ENCODE measurements at places on chromosomes 5 and 9. TPM values are rescaled to one million over a fixed set of nuclear protein-coding genes. Genes with fewer than 3 reads are reported as not detected.
A peak's percentile ranks its signal among the peaks of the same experiment; 100 is the strongest.

Gene GPR150
- total RNA-seq = not detected

- DNase-seq = peak; percentile 53
These were observed 16.7 kb upstream of the HSD17B4 start for GRCh38 chr5:119435436-119436132.

GRCh38 chr5:172079876-172080275 lies 73.4 kb upstream of the FBXW11 start:
- DNase-seq = no peak

Gene ADAMTS12
- total RNA-seq = 49.4 TPM

- DNase-seq = no peak
These were observed 243.8 kb upstream of the ADAMTS16 start for GRCh38 chr5:4896328-4896727.

GRCh38 chr5:53438486-53439472 lies 41.6 kb upstream of the FST start:
- peak; percentile 43 for DNase-seq

Gene PCDHB13
- total RNA-seq = 1.7 TPM

GRCh38 chr5:171447226-171447625 lies 27.8 kb downstream of the FGF18 start:
- DNase-seq = no peak

Gene TMOD1
- total RNA-seq = 3.4 TPM

- no peak for DNase-seq
These were observed 8.3 kb upstream of the NKD2 start for GRCh38 chr5:1000329-1000728.

Gene CER1
- 3.9 TPM for total RNA-seq

- no peak for DNase-seq
These were observed 26.2 kb downstream of the LHX2 start for GRCh38 chr9:124037790-124038189.

Gene SV2C
- total RNA-seq = 1.2 TPM

GRCh38 chr5:44711901-44712300 lies 96.8 kb upstream of the MRPS30 start:
- peak; percentile 28 for DNase-seq

Gene TMEM215
- total RNA-seq = 3.1 TPM

Gene STK32A
- 42.1 TPM for total RNA-seq

- peak; percentile 65 for DNase-seq
These were observed 7.3 kb upstream of the RHOBTB3 start for GRCh38 chr5:95723632-95724369.

Gene PCDHGB7
- total RNA-seq = 13.2 TPM

DNA sequence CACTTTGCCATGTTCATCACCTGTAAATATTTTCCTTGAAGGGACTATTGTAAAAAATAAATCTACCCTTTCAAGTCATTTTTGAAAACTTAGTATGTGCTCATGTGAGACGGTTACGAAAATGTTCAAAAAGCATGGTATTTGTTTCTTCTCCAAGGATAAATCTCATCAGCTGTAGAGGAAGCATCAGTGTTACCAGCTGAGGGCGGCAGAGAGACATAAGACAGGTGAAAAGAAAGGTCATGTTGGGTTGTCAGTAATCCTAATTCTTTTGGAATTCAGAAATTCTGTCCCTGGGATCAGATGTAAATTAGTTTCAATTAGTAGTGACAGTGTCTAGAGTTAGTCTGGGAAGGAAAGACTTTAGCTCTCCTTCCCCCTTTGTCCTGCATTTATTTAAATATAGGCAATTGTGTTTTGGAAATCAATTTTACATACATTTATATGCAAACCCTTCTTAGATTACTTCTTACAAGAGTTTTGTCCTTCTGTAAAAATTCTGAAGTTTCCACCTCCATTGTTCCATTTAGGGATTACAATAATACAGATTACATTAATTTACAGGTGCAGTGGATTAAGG lies 791.9 kb upstream of the CDH6 start:
- peak; percentile 18 for DNase-seq

DNA sequence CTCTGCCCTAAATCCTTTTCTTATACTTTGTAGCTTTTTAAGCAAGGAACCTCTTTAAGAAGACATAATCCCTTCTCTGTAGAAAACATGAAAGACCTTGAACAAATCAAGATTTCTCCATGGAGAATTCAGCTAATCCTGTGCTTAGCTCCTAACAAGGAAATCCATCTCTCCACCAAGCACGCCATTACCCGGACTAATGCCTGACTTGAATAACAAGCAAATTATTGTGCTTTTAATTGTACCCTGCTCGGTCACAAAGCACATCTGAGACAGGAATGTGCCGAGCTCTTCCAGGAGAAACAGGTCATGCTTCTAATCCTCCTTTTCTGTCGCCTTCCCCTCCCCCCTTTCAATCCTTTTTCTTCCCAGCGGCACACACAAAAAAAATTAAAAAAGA lies 141.3 kb downstream of the PSAT1 start:
- DNase-seq = no peak

- DNase-seq = peak; percentile 62
These were observed 34.0 kb downstream of the BOD1 start for GRCh38 chr5:173582216-173583111.

GRCh38 chr5:180140079-180140554 lies 68.6 kb upstream of the RNF130 start:
- DNase-seq = no peak

Gene TLE1
- total RNA-seq = 44.8 TPM

Gene FCN2
- total RNA-seq = not detected

Gene RBM18
- total RNA-seq = 28.6 TPM

Gene C9orf57
- total RNA-seq = not detected

DNA sequence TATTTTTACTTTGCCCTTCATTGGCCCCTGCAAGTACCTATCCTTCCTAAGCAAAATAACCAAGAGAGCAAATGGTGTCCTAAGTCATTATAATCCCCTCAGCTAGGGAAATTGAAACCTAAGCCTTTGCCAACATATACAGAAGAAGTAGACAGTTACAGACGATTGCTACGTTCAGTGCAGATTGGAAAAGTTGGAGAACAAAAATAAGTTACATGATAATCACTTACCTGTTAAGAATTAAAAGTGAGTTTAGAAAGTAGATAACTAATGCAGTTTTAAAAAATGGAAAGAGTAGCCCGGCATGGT lies 244.8 kb downstream of the MPDZ start:
- DNase-seq = no peak

DNA sequence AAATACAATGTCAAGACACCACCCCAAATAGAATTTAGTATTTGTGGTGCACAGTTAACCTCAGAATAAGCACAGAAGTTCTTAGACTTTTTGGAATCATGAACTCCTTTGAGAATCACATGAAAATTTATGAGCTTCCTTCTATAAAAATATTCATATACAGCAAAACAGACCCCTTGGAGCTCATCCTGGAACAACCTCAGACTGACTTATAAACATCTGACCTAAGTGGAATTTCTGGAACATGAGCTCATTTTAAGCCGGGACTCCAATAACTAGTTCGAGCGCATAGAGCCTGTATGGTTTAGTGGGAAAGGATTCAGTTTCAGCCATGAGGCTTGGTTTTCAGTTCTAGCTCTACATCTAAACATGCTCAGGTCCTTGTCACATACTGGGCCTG lies 192.3 kb downstream of the DEPDC1B start:
- no peak for DNase-seq

DNA sequence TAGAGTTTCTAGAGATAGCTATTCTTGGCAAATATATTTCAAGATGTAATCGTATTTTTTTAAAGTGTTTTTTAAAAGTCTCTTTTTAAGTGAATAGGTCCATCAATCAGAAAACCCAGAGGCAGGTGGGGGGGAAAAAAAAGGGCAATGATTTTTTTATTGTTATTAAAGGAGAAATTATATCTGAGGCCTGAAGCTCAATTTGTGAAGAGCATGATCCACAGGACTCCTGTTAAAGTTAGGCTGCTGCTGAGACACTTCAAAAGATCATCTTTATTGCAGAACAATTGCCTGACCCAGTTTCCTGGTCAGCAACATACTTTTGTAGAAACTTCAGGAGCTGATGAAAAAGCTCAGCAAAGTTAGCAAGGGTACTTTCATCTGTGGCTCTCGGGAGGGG lies 326.2 kb downstream of the RASEF start:
- DNase-seq = no peak

- no peak for DNase-seq
These were observed 83.8 kb downstream of the SV2C start for GRCh38 chr5:76166886-76167576.

- no peak for DNase-seq
These were observed 599.3 kb upstream of the TLE4 start for GRCh38 chr9:78972303-78972999.

Gene BRINP1
- 1.9 TPM for total RNA-seq

- peak; percentile 75 for DNase-seq
These were observed 15.8 kb upstream of the RAPGEF1 start for GRCh38 chr9:131755541-131756198.

Gene NR6A1
- 0.72 TPM for total RNA-seq

GRCh38 chr9:21677834-21678233 lies 124.6 kb upstream of the MTAP start:
- no peak for DNase-seq

Gene BAAT
- total RNA-seq = 1.2 TPM

GRCh38 chr9:130411566-130411915 lies 33.2 kb upstream of the ASS1 start:
- DNase-seq = no peak

DNA sequence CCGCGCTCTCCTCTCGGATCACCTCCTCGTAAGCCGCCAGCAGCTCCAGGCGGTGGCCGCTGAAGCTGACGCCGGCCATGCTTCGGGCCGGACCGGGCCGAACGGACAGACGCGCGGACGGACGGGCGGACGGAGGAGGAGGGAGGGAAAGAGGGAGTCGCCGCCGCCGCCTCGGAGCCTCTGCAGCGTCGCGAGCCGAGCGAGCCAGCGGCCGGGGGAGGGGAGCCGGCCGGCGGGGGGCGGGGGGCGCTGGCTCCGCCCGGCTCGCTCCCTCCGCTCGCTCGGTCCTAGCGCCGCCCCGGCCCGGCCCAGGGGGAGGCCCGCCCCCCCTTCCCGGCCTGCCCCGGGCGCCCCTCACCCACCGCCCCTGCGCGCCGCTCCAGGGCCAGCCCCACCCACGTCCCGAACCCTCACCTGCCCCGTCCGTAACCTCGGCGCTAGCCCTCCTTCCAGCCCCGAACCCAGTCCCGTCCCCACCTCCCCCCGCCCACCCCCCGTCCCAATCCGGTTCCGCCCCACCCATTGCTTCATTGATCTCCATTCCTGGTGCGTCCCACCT lies at the start of gene DBN1:
Gene DBN1 (minus strand): TSS at position 192 of the 559 bp plus-strand sequence. CDS start 113 bp downstream, at position 79.
- peak; percentile 69 for DNase-seq

Gene ALDH7A1
- total RNA-seq = 51.8 TPM

DNA sequence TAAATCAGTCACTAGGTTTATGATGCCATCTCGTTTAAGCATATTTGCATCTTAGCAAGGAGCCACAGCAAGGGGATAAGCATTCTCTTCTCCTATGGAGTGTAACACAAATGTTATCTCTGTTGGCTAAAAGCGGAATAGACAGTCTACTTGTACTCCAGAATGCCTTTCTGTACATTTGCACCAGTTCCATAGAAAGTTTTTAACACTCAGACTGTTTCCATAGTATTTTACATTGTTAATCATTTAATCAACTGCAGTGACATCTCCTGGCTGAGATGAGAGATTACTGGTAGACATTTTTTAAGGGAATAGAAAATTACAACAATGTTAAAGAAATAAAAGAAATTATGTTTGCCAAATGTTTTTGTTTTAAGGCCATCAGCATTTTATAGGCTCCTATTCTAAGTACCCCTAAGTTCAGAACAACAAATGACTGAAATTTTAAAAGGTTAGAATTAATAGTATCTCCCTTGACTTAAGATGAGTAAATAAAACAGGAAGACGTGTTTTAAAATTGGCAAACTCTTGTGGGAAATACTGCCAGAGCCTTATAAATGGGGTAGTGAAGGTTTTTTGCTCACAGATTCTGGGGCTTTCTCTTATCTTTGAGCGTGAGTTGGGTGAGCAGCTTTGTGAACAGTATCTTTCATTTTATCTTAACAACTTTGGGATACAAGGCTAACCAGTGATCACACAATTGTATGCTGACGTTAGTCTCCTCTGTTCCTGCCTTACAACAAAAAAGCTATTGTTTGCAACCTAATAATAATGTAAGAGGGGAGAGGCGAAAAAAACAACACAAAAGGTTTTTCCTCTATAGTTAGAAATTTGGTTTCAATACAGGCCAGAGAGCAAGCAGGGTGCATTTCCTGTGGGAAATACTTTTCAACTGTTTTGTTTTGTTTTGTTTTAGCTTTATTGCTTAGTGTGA lies 294.3 kb downstream of the FBXL7 start:
- DNase-seq = peak; percentile 22

DNA sequence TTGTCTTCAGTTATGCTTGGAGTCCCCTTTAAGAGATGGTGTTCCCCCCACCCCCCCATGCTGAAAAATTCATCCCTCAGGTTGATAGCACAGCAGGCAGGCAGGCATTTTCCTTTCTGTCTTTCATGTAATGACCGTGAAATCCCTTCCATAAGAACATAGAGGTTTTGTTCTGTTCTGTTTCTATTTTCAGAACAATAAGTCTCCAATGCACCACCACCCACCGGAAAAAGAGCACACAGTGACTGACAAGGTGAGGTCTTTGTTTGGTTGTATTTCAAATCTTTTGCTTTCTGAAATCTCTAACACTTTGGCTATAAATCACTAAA lies 52.4 kb downstream of the DMRT2 start:
- no peak for DNase-seq

Gene CEL
- total RNA-seq = not detected

GRCh38 chr5:167916706-167917105 lies 374.7 kb upstream of the WWC1 start:
- DNase-seq = peak; percentile 28

GRCh38 chr5:151214614-151215545 lies 9.0 kb downstream of the CCDC69 start:
- peak; percentile 42 for DNase-seq

All from umbilical cord (tissue), 2 donors.